ENCODE measurements at places on chromosomes 3 and 15.

DNA sequence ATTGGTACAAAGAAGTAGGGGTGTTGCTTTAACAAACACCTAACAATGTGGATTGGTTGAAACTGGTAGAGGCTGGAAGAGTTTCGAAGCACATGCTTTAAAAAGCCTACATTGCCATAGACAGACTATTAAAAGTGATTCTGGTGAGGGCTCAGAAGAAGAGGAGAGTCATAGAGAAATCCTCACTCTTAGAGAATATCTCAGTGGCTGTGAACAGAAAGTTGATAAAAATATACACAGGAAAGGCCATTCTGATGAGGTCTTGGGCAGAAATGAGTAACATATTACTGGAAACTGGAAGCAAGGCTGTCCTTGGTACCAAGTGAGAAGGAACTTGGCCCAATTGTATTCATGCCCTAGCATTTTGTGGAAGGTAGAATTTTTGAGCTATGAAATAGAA lies 173.7 kb upstream of the CRBN start:
- no peak for DNase-seq

DNA sequence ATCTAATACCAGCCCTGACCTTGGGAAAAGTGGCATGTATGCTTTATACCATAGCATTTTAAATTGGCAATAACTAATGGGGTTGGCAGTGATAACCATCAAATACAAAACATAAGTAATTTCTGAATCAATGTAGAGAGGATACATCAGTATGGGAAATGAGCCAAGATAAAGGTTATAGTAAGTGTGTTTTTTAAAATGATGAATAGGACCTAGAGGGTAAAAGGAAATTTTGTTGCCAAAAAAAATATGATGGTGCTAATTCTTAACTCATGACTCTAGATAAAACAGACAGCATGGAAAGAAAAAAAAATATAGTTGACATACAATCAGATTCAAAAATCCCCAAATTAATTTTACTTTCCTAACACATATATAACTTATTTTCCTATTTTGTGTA lies 75.4 kb upstream of the ROBO1 start:
- DNase-seq, result no peak

DNA sequence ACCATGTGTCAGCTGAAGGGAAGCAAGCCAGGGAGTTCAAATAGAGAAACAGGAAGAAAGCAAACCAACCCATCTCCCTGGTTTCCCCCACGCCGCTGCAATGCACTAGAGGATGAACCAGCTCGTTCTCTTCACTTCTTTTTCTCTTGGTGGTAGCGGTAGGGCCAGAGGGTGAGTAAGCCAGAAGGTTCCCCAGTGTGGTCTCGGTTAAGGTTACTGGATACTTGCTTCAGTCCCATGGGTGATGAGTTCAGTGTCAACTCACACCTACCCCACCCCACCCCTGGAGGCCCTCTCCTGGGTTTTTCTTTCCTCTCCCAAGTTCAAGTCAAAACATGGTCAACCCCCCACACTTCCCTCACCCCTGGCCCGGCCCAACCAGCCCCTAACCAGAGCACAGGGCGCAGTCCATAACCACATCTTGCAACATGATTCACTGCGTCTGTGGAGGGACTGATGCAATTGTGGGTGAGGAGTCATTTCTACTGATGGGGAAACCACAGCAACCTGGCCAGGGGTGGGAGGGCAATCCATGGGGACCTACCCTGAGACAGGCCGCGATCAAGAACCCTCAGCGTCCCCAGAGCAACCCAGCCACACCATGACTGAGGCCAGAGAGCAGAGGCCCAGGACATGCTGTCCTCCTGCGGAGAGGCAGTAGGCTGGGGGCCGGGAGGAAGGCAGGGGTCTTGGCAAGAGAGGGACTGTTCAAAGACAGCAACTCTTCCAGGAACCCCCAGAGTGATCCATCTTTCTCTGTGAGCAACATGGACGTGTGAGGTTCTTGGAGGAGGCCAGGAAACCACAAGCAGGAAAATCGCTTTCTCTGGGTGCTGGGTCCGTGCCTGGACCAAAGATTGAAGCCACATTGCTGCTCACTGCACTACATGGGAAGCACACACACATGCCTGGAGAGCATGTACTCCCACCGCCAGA lies 276.6 kb downstream of the UACA start:
- DNase-seq, result no peak

- DNase-seq, result no peak
Measured at GRCh38 chr3:4595710-4596113, 102.6 kb downstream of the ITPR1 start.

DNA sequence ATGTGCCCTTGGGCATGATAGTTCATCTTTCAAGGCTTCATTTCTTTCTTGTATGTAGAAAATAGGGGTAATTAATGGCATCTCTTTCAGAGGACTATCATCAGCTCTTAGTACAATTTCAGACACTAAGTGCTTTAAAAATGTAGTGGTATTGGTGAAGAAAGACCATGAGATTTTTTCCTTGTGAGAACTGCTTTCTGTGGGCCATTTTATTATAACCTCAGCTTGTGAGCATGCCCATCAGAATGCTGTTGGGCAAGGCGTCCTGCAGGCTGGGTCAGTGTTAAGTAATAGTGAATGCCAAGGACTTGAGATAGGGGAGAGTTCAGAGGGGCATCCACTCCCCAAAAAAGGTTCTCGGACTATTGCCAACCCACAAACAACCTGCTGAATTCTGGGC lies 187.9 kb downstream of the GHSR start:
- no peak for DNase-seq

DNA sequence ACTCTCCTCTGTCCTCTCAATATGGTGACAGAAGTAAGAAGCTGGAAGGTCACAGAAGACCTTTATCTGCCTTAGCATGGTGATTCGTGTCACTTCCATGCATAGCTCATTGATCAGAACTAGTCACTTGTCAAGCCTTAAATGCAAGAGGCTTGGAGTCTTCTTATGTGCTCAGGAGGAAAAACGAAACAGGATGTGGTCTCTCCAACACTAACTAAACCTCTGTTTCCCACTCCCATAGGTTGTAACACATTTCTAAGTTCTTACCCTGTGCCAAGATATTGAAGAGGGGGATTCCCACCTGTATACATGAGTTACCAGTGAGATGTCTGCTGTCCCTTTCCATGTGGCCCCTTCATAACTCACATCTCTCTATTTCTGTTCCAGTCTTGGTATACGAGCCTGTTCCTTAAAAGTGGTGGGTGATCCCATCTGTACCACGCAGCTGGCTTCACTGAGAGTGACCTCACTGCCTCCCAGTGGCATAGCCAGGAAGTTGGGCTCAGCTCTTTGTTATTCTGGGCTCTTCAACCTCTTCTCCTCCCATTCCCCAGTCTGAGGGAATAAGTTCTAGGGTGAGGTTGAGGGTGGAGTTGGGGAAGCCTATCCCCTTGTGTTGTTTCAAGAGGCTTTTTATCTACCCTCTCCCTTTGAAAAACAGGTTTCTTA lies 203.2 kb upstream of the PPP2R3A start:
- no peak for DNase-seq

GRCh38 chr3:88149101-88149508 lies 654 bp upstream of the C3orf38 start:
- no peak for DNase-seq

- no peak for DNase-seq
Measured at GRCh38 chr15:64780600-64781156, 5.3 kb upstream of the RBPMS2 start.

GRCh38 chr3:128083980-128084674 lies 31.9 kb downstream of the SEC61A1 start:
- peak; percentile 27 for DNase-seq

DNA sequence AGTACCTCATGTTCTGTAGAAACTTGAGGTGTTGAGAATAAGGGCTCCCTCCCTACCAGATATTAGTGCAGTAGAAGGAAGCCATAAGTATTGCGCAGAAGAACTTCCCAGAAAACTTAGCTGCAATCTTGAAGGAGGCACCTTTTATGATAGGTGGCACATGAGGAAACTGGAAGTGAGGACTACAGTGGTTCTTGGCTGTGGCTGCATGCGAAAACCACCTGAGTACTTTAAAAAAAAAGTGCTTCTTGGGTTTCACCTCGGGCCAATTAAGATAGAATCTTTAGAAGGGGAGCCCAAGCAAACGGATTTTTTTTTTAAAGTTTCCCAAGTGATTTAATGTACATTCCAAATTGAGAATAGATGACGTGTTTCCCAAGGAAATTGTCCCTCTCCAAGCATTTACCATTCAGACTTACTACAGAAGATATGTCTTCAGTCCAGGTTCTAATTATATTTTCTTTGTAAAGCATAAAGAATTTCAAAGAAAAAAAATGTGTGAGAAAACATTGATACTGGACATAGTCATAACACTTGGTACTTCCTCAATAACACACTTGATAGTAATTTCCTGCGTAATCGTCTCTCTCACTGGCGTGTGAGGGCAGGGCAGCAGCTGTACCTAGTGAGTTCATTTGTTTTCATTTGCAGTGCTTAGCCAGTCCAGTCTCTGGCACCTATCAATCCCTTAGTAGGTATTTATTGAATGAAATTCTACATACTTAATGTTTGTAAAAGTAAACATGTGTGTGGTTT lies 12.3 kb upstream of the NR1I2 start:
- no peak for DNase-seq

- peak; percentile 54 for DNase-seq
Measured at GRCh38 chr3:111846717-111847116, 12.3 kb upstream of the PHLDB2 start.

GRCh38 chr3:86563400-86563970 lies 427.5 kb downstream of the VGLL3 start:
- DNase-seq, result peak; percentile 57

DNA sequence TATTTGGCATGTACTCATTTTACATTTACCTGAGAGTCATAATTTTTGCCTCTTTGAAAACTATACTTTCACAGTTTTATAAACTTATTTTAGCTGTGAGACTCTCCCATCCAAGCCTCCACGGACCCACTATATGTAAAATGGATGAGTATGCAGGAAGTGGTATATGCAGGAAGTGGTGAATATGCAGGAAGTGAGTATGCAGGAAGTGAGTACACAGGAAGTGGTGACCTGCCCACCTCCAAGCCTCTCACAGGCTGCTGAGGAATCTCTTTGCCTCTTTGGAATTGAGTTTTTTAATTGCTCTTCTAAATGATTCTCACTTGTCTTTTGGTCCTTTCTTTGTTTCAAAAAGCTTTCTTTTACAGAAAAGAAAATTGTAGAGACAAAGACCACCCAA lies 85.2 kb downstream of the KBTBD8 start:
- no peak for DNase-seq

- peak; percentile 38 for DNase-seq
Measured at GRCh38 chr15:42046597-42046996, 25.8 kb upstream of the PLA2G4E start.

- no peak for DNase-seq
Measured at GRCh38 chr15:67828278-67828968, 3.1 kb downstream of the SKOR1 start.

DNA sequence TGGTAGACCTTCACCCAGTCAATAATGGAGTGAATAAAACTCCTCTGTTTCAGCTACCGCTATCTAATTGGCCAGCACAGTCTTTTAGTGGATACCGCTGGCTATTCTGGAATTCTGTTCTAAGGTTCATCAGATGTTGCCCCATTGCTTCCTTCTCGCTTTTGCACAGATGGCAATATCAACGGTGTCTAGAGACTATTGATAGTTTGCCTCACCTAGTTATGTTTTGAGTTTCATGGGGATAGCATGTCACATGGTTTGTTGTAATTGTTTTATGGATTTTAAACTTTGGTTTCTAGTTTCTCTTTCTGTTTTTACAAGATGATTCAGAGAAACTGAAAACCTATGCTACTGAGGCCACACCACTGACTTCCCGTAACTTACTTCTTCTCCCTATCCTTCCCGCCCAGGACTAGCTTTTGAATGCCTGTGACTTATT lies 2.0 kb downstream of the XRN1 start:
- DNase-seq, result no peak

- no peak for DNase-seq
Measured at GRCh38 chr3:11306817-11307589, 34.8 kb downstream of the ATG7 start.

- DNase-seq, result no peak
Measured at GRCh38 chr3:20052851-20053250, 12.6 kb downstream of the KAT2B start.

- DNase-seq, result peak; percentile 83
Measured at GRCh38 chr15:85785887-85786780, 8.6 kb downstream of the KLHL25 start.

- DNase-seq, result no peak
Measured at GRCh38 chr15:84731774-84732173, 15.8 kb upstream of the SEC11A start.

DNA sequence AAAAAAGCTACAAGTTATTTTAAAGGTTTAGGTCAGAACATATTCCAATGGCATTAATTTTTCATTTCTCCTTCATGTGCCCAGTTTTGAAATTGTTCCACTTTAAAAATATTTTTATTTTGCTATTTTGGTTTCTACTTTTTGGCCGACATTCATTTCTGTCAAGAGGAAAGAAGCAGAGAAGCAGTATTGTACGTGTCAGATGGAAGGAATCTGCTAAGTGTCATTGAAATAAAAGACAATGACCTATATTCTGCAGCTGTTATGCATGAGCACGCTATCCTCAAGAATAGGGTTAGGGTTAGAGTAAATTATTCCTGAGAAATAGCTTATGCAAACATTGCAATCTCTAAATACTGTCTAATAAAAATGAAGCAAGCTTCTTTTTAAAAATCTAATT lies 941.7 kb downstream of the TUSC7 start:
- no peak for DNase-seq
